ENCODE measurements at places on chromosomes 2 and 18.

DNA sequence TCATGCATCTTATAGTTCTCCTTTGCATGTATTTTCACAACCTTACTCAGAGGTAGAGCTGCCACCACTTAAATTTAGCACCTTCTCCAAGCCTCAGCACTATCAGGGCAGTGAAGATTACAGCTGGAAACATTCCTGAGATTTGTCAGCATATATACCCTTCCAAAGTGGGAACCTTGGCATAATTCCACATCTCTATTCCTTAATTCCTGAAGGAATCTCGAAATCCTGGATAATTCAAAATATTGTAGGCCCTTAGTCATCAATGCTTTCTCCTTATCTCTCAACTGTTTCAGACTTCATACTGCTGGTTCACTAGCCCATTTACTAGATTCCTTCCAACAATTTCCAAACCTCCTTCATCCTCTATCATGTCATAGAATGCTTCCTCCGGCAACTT lies 87.4 kb downstream of the ITSN2 start:
- no peak for DNase-seq

GRCh38 chr2:228181098-228182019 lies at the start of gene SPHKAP:
TSS of gene SPHKAP (minus strand) at chr2:228181687. CDS start at chr2:228181598, 89 bp downstream.
- no peak for DNase-seq

- DNase-seq = no peak
Observed at GRCh38 chr2:53942280-53942679, 28.5 kb downstream of the PSME4 start.

DNA sequence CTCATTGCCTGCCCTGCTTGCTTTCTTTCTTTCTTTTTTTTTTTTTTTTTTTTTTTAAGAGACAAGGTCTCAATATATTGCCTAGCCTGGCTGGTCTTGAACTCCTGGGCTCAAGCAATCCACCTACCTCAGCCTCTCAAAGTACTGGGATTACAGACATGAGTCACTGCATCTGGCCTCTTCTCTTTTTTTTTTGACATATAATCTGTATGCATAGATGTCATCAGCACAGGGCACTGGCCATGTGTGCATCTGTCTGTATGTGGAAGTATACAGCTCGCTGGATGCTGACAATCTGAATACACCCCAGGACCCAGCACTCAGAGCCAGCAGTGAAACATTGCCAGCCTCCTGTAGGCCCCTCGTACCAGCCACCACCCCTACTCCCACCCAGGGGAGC lies 49.5 kb downstream of the TFCP2L1 start:
- DNase-seq = no peak

GRCh38 chr18:77069482-77069881 lies 63.1 kb downstream of the MBP start:
- no peak for DNase-seq

GRCh38 chr18:22347606-22348511 lies 69.9 kb downstream of the CTAGE1 start:
- peak; percentile 34 for DNase-seq

DNA sequence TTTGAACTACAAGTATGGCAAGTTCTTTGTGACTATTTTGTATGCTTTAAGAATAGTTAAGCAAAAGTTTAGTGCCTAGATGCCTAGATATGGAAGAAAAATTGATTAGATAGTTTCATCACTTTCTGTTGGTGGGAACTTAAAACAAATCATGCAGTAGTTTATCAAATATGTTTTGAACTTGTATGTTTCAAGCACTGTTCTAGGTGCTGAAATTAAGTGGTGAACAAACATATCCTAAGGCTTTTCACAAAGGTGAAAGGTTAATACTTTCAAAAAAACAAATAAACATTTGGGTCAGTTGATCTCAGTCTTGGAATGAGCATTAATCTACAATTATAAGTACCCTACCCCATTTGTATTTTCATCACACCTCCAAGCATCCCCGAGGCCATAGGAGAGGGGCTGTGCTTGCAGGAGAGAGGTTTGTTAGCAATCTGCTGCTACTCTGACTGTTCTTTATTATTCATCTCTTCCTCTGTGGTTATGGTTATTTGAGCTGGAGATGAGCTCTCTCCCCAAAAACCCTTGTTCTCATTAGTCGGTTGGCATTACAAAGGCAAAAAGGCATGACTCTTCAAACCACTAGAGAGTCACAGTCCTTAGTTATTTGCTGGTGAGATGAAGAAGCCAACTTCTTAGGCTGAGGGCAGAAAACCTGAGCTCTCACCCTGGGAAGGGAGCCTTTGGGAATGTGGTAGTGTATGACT lies 103.9 kb upstream of the FHL2 start:
- DNase-seq = no peak
